ENCODE measurements at places on chromosomes 12 and 14.

DNA sequence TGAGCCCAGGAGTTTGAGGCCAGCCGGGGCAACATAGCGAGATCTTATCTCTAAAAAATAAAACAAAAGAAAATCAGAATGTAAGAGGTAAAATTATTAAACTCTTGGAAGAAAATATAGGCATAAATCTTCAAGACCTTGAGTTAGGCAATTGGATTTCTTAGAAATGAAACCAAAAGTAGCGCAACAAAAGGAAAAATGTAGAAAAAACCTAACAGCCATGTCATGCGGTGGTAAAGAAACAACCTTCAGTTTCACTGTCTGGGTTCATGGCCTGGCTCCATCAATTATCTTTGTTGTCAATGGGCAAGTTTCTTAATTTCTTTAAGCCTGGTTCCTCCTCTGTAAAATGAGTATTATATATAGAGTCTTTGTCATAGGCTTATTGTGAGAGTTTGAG, 5.6 kb upstream of the GCH1 start:
- DNase-seq = no peak

DNA sequence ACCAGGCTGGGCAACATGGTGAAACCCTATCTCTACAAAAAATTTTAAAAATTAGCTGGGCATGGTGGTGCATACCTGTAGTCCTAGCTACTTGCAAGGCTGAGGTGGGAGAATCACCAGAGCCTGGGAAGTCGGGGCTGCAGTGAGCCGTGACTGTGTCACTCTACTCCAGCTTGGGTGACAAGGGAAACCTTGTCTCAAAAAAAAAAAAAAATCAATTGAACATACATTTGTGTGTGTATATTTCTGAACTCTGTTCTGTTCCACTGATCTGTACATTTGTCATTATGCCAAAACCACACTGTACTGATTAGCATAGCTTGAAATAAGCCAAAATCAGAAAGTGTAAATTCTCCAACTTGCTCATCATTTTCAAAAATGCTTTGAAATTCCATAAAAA, 254.6 kb downstream of the SOX5 start:
- DNase-seq = no peak

GRCh38 chr12:32010631-32011336, 51.6 kb downstream of the RESF1 start:
- no peak for DNase-seq

- DNase-seq = peak; percentile 12
Observed at GRCh38 chr12:121894633-121895032, 6.0 kb downstream of the PSMD9 start.

DNA sequence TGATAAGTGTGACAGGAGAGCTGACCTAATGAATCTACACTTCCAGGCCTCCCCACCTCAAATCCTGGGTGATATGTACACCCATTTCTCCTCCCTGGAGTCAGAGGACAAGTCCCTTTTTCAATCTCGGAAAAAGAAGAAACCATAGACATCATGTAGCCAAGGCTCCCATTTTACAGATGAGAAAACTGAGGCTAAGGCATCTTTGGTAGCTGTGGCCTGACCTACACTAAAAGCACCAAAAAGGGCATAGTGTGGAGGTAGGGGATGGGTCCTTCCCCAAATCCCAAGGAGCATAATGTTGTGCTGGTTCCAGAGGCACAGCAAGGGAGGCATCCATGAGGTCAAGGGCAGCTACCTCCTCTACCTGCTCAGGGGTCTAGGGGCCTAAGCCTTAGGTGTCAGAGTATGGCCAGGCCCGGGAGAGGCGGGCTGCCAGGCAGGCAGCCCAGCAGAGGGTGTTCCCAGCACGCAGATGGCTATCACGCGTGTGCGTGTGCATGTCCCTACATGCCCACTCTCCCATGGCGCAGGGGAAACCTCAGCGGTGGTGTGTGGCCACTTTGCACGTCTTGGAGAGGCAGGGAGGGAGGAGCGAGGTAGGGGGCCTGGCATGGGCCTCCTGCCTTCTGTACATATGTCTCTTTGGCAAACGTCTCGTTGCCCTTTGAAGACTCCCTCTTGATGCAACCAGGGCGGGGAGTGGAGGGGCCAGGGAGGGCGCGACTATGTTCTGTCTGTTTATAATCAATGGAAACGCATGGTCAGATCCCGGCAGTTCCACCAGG, 2.5 kb downstream of the PGF start:
- no peak for DNase-seq

- peak; percentile 78 for DNase-seq
Observed at GRCh38 chr12:96989916-96990315, 82.9 kb downstream of the NEDD1 start.

DNA sequence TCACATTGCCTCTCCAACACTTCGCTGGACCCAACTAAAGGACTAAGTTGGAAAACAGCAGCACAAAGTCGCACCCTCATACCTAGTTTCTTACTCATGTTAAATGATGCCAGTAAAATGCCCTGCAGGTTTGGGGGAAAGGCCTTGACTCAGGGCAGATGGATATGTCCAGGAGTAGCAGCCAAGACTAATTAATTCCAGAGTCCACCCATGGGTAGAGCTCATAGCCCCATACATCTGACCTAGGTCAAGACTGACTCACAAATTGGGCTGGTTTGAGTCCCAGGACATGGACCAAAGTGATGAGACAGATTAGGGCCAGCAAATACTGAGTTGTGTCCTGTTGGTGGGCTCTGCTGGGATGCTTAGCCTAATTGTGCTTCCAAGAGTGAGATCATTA, 224.0 kb upstream of the BTG1 start:
- DNase-seq = peak; percentile 95

GRCh38 chr12:104605685-104606084, 148.9 kb downstream of the CHST11 start:
- no peak for DNase-seq

DNA sequence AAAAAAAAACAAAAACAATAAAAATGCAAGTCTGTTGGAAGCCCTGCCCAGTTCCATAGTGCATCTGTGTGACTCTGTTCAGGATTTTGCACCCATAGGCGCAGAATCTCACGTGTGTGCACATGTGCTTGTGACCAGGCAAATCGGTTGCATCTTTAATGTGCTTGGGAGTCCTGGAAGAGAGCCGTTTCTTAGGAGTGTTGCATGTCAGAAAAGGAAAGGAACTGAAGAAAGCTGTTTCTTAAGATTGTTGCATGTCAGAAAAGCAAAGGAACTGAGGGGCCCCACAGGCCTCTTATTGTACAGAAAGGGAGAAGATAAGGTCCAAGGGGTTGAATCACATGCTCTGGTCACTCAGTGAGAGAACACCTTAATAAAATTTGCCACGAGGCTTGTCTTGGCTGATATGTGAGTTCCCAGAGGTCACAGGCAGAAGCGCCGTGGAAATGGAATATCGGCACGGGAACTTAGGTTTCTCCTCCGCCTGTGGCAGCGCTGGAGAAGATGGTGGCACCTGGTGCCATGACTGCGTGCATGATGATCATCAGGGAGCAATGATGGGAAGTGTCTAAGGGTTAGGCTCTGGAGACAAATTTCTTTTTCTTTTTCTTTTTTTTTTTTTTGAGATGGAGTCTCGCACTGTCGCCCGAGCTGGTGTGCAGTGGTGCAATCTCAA, 90.0 kb downstream of the LRRC74A start:
- no peak for DNase-seq

- DNase-seq = peak; percentile 36
Observed at GRCh38 chr12:8860165-8860961, 37.9 kb downstream of the A2ML1 start.

DNA sequence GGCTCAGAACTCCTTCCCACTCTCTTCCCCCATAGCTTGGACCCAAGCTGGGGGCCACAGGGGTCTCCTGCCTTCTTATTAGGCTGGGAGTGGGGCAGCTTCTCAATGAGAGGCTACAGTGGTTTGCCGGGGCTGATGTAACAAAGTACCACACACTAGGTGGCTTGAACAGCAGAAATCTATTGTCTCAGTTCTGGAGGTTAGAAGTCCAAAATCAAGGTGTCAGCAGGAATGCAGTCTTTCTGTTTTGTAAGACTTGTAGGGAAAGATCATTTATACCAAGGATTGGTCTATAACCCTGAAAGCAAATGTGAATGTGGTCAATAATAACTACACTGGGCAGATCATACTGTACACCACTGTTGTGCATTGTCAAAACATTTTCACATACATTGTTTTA, 124.5 kb upstream of the ARHGAP5 start:
- no peak for DNase-seq

GRCh38 chr14:30214461-30215090, 286.9 kb upstream of the PRKD1 start:
- peak; percentile 74 for DNase-seq

- no peak for DNase-seq
Observed at GRCh38 chr14:102686196-102686801, 91.0 kb upstream of the TRAF3 start.

GRCh38 chr12:75747572-75748021, 236.2 kb upstream of the KRR1 start:
- peak; percentile 62 for DNase-seq

DNA sequence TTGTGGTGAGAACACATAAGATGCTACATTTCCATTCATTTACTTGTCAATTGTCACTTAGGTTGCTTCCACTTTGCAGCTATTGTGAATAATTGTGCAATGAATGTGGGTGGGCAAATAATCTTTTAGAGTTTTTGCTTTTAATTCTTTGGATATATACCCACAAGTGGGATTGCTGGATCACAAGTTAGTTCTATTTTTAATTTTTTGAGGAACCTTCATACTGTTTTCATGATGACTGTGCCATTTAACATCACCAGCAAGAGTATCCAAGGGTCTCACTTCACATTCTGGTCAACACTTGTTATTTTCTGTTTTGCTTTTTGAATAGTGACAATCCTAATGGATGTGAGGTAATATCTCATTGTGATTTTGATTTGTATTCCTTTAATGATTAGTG, 10.5 kb downstream of the CLEC6A start:
- no peak for DNase-seq

DNA sequence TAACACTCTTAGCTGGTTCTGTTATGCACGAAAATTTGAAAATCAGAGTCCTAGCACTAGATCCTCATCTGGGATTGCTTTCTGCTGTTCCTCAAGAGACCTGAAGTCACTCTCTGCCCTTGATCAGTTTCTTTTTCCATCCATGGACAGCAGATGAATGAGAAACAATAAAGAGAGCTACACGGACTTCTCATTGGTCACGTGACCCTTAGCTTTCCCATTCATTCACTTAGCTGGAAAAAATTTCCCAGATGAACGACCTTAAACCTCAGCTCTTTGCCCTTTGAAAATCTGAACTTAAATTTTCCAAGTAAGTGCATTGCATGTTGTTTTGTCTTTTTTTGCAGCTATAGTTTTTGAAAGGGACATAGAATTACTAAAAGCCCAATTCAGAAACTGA, 27.2 kb upstream of the RGS6 start:
- no peak for DNase-seq

GRCh38 chr12:107361970-107362369, 268.6 kb upstream of the CRY1 start:
- no peak for DNase-seq

- DNase-seq = no peak
Observed at GRCh38 chr12:91093341-91093740, 18.0 kb downstream of the LUM start.

DNA sequence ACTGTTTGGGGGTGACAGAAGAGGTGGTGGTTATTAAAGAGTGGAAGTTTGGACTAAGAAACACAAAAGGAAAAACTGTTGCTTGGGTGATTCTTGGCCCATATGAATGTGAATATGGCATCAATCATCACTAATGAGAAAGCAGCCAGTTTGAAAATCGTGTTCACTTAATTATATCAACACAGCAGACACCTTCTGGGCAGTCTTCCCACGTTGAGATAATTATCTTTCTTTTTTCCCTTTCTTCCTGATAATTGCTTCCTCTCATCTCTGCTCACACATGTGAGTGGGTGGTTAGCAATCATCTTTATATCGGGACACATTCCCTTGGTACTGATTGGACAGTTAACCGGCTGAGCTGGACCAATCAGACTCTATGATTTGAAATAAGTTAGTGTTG, 539.7 kb downstream of the AACS start:
- DNase-seq = no peak

DNA sequence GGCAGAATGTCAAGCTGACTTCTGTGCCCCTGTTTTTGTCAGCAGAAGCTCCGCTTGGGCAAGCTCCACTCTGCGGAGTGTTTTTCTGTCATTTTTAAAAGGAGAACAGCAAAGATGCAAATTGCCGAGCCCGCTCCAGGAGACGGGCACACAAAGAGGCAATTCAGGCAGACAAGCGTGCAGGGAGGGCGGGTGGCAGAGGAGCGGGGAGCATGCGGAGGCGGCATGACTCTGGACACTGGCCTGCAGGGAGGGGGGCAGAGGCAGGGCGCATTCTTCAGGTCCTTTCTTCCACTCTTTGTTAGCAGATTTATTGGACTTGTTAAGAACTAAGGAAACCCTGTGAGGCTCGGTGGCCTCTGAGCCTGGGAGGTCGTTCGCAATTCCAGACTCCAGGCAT, 187.3 kb upstream of the RMST start:
- DNase-seq = no peak

GRCh38 chr14:50855558-50855957, 16.3 kb upstream of the ABHD12B start:
- no peak for DNase-seq
